Foreskin fibroblast (primary cell): ENCODE measurements at places on chromosomes 6 and 20.

DNA sequence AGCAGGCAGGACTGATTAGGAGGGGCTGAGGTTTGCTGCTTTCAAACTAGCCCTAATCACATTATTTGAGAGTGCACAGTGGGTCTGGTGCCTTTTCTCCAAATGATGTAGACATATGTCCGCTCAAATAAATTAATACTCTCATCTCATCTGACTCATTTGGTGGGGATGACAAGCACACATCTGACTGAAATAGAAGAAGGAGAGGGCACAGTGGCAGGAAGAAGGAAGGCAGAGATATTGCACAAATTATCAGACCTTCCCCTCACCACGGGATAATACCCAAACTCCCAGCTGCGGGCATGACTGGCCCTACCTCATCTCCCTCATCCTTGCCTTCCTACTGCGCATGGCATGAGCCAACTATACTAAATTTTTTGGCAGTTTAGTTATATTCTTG is 33.9 kb upstream of the TNFRSF21 start:
- no peak for DNase-seq

DNA sequence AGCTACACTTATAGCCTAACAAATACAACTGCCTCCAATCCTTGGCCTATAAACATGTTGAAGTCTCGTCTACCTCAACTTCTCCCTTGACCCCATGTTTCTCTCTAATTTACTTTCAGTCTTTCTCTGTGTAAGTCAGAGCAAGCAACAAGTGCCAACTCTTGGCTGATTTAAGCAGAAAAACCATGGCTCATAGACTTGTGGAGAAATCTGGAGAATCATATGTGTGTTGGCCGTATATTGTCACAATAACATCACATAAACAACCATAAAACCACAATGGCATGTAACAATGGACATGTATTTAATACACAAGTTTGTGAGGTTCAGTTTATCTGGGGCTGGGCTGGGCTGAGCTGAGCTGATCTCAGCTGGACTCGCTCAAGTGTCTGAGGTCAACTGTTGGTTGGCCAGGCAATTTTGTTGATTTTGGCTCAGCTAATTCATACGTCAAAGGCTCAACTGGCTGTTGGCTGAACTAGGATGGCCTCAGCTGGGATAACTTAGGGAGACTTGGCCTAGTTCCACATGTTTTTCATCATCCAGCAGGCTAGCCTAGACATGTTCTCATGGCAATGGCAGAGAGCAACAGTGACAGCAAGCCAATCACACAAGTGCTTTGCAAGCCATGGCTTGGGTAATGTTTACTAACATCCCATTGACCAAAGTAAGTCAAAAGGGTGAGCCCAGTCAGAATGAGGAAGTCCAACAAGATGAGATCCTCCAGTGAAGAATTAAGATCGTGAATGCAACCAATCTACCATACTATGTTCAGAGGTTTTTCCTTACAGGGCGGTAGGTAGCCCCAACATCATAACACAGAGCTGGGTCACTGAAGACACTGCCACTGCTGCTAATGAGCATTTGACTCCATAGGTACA is 12.9 kb upstream of the TBC1D22B start:
- peak; percentile 100 for DNase-seq

DNA sequence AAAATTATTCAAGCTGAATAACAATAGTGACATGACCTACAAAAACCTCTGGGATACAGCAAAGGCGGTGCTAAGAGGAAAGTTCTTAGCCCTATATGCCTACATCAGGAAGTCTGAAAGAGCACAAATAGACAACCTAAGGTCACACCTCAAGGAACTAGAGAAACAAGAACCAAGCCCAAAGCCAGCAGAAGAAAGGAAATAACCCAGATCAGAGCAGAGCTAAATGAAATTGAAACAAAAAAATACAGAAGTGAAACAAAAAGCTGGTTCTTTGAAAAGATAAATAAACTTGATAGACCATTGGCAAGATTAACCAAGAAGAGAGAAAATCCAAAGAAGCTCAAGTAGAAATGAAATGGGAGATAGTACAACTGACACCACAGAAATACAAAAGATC is 47.6 kb upstream of the NOTCH4 start:
- DNase-seq: no peak

- no peak for DNase-seq
Observed at GRCh38 chr20:48582673-48582985, 245.2 kb downstream of the PREX1 start.

GRCh38 chr20:11378252-11378651 is 539.4 kb upstream of the BTBD3 start:
- no peak for DNase-seq

DNA sequence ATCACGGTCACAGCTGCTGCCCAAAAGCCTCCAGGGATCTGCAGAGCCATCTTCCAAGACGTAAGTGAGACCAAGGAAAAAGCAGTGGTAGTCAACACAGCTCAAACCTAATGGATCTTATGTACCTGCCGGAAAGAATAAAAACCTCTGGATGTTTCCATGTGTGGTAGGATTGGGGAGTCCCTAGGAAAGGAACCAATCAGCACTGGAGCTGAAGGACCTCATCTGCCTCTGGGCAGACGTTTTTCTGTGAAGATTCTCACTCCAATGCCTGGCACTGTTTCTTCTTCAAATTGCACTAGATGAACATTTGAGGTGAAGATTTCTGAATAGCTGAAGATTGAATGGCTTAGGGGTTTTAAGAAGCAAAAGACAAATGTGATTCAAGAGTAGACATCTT is at the start of gene HLA-DQB2:
Gene HLA-DQB2 (minus strand): TSS at position 112 of the 400 bp plus-strand sequence. CDS start 62 bp downstream, at position 50.
- no peak for DNase-seq

- no peak for DNase-seq
Observed at GRCh38 chr6:130766239-130767144, 60.7 kb upstream of the SMLR1 start.

GRCh38 chr6:42522942-42523814 is 40.7 kb upstream of the UBR2 start:
- DNase-seq: no peak

DNA sequence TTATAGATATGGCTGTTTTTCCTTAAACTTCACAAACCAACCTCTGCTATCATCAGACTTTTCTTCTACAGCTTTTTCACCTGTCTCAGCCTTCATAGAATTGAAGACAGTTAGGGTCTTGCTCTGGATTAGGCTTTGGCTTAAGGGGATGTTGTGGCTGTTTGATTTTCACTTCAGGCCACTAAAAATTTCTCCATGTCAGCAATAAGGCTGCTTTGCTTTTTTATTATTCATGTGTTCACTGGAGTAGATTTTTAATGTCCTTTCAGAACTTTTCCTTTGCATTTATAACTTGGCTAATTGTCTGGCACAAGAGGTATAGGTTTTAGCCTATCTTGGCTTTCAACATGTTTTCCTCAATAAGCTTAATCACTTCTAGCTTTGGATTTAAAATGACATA is 392.6 kb downstream of the RFPL4B start:
- DNase-seq: no peak

- no peak for DNase-seq
Observed at GRCh38 chr20:32610472-32611218, 25.5 kb upstream of the NOL4L start.

DNA sequence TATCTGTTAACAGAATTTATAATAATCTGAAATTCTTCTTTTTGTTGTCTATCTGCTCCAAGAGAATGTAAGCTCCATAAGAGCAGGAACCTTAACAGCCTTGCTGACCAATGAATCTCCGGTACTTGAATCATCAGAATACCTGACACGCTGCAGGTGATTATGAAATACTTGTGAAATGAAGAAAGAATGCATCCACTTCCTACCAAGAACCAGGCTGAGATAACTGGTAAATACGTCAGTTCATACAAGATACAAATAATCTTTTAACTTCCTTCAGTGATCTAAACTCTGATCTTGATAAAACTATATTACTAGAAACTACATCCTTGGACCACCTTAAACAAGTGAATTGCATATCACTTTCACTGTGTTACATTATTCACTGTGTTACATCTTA is 116.2 kb downstream of the MAP3K5 start:
- no peak for DNase-seq

GRCh38 chr6:31222496-31222895 is 49.4 kb downstream of the HLA-C start:
- DNase-seq: no peak

DNA sequence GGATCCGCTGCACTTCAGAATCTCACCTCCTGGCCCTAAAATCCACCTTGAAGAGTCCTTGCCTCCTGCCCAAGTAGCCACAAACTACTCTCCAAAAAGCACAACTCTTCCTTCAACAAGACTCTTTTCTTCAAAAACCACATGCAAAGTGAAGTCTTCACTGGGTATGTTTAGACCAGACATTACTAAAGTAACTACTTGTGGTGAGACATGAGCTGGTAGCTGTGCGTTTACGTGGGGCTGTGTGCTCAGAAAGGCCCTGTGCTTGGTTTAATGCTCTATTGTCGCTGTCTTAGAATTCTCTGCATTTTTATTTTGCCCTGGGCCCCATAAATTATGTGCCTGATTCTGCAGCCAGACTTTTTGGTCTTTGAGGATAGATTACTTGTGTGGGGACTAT is 104.4 kb upstream of the HDAC2 start:
- no peak for DNase-seq

DNA sequence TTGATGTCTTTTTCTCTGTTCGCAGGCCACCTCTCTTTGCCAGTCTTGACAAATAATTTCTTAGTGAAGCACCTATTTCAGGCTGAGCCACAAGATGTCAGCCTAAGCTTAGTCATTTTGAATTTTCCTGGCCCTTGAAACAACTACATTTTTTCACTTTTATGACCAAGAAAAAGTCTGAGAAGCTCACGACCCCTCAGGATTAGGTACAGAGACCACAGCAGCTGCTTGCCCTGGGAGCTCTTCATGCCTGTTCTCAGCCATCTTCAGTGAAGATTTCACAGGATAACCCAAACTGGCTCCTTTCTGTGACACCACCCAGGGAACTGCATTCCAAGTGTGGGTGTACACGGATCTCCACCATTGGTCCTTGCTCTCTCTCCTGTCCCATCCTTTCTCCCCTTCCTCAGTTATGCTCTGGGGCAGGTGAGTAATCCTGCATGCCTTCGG is 38.4 kb upstream of the SPTLC3 start:
- DNase-seq: peak; percentile 73

GRCh38 chr6:235763-236360 is 56.4 kb upstream of the DUSP22 start:
- DNase-seq: peak; percentile 15

DNA sequence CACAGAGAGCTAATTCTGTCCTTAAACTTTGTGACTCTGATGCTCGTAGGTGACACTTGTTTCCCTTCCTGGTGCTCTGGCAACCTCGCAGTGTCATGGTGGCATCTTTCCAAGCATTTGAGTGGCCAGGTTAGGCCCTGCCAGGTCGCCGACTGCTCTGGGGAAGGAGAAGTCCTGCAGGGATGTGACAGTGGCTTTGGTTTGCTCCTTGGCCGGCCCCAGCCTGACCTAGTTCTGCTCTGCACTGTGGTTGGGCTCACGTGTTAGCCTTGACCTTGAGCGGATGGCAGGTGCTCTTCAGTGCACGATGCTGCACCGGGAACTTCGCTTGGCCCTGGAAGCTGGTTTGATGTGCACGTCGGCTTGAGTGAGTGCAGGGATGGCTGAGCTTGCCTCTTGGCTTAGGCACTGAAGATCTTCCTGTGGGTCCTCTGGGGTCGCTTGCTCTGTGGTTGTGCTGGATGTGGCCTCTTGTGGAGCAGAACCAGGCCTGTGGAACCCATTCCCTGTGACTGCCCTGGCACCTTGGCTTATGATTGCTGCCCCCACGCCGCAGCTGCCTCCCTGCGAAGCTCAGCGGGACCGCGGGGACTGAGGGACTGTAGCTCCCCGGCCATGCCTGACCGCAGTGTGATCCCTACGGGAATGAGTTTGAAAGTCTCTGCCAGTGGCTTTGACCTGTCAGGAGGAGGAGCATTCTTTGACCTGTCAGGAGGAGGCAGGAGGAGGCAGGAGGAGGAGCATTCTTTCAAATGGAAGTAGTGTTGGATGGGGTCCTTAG is 8.7 kb downstream of the OSBPL2 start:
- no peak for DNase-seq

- no peak for DNase-seq
Observed at GRCh38 chr6:13397359-13398068, 69.2 kb upstream of the TBC1D7 start.

DNA sequence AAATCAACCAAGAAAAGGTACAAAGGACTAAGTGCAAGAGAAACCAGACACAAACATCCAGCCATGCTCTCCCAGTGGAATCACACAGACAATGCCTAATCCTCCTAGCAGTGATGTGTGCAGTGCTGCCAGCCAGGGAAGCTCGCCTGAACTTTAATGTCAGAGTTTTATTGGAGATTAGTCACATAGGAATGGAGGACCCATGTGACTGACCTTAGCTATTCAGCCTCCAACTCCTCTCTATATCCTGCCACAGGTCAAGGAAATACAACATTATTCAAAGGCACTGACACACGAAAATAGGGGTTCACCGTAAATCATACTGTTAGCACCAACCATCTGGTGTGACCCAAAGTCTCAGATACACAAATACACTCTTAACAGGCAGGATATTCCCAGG is 684.6 kb downstream of the DOK5 start:
- peak; percentile 0 for DNase-seq

- DNase-seq: no peak
Observed at GRCh38 chr6:149118737-149119653, 198.5 kb upstream of the TAB2 start.

GRCh38 chr6:1045239-1045638 is 266.7 kb upstream of the FOXQ1 start:
- no peak for DNase-seq

DNA sequence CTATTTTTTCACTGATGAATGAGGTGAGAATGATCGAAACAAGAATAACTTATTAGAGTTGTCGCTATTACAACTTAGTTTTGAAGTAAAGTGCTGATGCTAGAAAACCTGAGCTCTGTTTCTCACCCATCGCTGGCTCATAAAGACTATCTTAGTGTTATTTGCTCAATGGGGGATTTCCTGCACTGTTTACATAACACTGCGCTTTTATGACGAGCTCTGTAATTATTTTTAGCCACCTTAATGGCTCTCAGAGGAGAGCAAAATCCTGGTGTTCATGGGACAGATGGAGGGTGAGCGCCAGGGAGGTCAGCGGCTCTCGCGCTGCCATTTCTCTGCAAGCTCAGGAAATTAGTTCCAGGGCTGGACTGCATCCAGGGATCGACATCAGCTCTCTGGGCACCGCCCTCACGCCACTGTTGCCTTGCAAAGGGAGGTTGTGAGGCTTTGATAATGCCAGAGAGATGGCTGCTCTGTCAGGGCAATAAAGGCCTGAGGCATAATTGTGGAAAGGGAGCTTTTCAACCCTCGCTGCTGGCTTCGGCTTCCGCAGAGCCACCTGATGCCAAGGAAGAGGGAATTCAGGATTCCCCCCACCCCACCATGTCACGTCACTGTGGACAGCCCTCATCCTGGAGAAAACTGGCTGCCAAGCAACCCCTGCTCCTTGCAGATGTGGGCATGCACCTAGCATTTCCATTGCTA is 72.0 kb downstream of the DACT2 start:
- peak; percentile 4 for DNase-seq

GRCh38 chr6:30763618-30764489 is 19.5 kb upstream of the IER3 start:
- peak; percentile 39 for DNase-seq
